Peyer's patch (tissue), 4 donors: ENCODE measurements at places on chromosomes 2 and 18. TPM values are rescaled to one million over a fixed set of nuclear protein-coding genes. Genes with fewer than 3 reads are reported as not detected.

DNA sequence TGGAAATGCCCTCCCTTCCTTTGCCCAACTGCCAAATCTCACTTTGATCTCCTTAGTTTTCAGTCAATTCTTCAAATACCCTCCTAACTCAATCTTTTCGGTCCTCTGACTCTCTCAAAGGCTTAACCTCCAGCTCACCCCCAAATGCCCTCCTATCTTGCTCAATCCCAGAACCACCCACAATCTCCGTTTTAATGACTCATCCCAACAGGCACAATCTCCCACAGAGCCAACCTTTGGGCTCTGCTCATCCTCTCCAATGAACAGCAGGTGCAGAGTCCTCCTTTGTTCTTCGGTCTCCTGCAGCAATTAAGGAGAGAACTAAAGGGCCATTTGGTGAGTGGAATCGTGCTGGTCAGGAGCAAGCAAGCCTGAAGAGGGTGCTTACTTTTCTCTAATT, 366.1 kb upstream of the CRIM1 start:
- DNase-seq, result no peak

DNA sequence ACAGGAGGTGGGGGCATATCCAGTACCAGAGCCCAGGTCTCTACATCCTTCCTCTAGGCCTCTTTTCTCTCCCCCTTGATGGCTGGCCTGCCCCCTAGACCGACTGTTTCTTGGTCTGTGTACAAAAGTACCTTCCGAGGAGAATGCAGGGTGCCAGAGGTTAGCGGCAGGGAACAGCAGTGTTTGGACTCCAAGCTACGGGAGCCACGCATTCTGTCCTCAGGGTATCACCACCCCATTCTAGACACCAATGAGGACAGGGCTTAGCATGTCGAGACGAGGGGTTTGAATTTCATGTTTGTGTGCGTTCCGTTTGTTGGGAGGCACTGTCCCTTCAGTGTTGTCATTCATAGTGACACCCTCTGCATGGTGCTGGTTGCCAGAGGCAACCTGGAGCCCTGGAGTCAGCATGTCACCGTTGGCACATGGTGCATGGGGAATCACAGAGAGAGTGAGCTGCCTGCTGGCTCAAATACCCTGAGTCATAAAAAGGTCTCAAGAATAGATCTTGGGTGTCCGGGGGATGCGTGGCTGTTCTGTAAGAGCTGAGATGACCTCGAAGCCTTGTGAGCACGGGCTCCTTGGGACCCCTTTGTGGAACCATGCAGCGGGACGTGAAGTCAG, 57.2 kb upstream of the LDLRAD4 start:
- DNase-seq, result no peak

Gene LDLRAD4
- total RNA-seq, result 128 TPM

GRCh38 chr2:26008851-26009566, 24.9 kb upstream of the RAB10 start:
- peak; percentile 79 for DNase-seq

DNA sequence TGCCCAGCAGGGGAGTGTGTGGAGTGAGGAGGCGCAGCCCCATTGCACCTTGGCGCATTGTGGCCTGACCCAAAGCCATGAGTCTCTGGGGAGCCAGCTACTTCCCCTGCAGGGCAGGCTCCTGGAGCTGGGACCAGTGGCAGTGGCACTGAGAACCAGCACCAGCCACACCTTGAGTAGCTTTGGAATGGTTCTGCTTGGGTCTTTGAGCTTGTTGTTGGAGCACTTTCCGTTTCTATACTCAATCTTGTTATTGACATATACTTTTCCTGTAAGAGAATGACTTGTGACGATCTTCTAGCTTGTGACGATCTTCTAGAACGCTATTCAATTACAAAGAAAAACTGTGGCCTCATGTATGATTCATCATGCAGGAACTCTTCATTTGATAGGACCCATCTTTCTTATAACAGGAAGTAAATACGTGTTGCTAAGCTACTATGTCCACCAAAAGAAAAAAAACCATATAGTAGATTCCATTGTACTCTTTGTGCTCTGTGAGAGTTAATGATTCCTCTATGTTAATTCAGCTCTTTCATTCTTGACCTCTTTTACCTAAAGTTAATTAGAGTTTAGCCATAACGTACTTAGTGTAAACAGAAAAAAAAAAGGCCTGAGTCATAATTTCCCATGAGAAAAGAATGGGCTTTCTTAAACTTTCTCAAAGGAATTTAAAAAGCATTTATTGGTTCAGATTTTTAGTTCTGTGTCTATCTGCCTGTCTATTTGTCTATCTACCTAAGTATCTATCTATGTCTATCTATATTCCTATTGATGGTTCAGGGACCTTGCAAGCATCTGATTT, 113.1 kb downstream of the GATA6 start:
- DNase-seq, result peak; percentile 60

Gene ZBTB7C
- 10.5 TPM for total RNA-seq

DNA sequence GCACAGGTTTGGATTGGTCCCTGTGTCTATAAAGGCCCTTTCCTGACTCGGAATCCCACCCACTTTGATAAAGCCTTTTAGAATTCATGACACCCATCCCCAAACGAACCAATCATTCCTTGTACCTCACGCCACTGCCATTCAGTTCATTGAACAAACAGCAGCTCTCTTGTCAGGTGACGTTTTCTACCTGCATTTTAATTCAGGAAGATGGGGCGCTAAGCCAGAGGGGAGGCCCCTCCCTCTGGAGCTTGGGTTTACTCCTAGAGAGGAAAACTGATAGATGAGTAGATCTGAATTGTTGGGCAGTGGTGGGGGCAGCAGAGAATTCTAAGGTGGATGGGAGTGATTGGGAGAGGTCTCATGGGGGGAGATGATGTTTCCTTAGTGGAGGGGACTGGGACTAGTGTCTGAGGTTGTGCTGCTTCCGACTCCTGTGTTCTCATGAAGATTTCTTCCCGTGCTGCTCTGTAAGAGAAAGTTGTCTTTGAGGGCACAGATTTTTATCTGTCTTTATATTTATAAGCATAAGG, 9.6 kb downstream of the RRM2 start:
- no peak for DNase-seq

GRCh38 chr2:36711741-36712314, 15.3 kb downstream of the VIT start:
- no peak for DNase-seq

Gene CIB4
- total RNA-seq, result not detected

GRCh38 chr18:35458677-35459441, 38.9 kb downstream of the INO80C start:
- peak; percentile 86 for DNase-seq

- peak; percentile 75 for DNase-seq
Observed at GRCh38 chr2:144516981-144517865, 2.7 kb downstream of the ZEB2 start.

DNA sequence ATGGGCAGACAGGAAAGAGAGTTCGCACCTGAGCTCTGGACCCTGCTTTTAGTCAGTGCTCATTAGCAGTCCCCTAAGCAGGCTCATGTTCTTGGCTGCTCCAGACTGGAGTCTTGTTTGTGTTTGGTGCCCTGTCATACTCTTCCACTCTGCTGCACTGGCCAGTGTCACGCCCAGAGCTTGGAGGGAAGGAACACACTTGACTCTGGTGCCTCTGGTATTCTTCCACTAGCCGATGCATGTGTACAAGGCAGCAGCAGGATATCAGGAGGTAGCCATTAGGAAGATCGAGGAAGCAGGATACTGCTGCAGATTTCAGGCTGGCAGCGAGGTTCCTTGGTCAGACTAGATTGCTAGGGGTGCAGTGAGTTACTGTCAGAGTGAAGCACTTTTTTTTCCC, 81.4 kb upstream of the B3GNT2 start:
- no peak for DNase-seq
